Dermis microvascular lymphatic vessel endothelial cell (primary cell): ENCODE measurements at places on chromosomes 5 and 9.

GRCh38 chr9:81974764-81975163 lies 13.8 kb upstream of the SPATA31D1 start:
- no peak for DNase-seq

DNA sequence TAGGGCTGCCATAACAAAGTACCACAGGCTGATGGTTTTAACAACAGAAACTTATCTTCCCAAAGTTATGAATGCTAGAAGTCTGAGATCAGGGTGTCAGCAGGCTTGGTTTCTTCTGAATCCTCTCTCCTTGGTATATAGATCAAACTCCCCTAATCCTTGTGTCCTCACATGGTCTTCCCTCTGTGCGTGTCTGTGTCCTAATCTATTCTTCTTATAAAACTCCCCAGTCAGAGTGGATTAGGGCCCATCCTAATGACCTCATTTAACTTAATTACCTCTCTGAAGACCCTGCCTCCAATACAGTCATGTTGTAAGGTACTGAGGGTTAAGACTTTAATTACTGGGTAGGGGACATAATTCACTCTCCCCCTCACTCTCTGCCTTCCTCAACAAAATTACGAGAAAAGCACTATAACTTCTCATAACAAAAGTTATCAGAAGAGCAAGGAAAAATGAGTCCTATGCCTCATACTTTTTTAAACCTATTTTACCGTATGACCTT lies 68.6 kb downstream of the DPYSL3 start:
- DNase-seq = no peak

DNA sequence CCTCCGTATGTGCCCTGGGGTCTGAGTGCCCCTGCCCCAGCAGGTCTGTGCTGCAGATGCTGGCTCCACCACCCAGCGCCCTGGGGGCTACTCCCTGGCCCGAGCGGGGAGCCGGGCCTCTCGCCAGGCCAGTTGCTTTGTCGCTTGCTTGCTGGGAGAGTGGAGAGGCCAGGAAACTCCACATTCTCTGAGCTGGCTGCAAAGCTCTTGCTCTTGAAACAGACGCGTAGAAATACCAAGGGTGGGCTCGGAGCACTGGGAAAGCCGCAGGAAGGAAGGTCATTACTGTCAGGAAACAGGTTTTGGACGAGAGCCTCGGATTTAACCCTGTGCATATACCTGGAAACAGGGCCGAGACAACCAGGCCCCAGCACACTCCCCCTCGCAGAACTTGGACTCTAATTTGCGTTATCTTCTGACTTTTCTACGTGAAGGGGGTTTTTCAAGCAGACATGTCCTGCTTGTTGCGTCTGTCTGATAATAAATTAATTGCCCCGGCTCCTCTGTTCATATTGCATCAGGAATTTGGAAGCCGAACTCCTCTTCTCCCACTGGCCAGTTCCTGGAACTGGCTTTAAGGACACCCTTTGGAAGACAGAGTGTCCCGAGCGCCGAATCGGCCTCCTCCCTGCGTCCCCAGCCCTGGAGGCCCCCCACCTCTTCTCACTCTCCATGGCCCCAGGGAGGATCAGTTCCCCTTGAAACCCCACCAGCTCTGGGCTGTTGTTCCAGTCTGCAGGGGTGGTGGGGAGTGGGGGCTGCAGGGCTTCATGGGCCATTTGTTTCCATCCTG lies 11.2 kb downstream of the ADAMTSL2 start:
- DNase-seq = peak; percentile 50

DNA sequence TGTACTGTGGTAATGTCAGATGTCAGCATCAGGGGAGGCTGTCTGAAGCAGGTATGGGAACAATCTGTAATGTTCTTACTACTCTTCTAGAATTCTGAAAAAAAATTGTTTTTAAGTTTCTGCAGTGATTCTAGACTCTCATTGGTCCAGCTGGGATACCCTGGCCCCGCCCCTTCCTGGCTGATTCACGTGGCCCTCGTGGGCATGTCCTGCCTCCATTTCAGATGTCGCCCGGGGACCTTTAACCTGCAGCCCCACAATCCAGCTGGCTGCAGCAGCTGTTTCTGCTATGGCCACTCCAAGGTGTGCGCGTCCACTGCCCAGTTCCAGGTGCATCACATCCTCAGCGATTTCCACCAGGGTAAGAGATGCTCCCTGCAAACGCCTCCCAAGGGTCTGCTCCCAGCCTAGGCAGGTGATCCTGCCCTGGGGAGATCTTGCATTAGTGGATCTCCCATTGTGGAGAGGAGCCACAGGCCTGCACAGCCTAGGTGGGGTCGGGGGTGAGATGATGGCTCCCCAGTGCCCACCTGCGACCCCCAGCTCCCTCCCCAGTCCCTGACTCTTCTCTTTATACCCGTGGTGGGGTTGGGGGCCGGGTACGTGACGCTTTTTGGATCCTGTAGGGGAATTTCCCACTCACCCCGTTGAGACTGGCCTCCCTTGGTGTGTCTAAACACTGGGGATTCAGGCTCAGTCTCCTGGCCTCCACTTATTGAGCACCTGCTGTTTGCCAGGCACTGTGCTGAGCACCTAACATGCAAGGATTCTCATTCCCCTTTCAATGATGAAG lies 36.5 kb downstream of the LAMC3 start:
- no peak for DNase-seq

GRCh38 chr9:91945277-91946085 lies 4.5 kb downstream of the ROR2 start:
- DNase-seq = no peak

GRCh38 chr9:108153416-108153815 lies 663.8 kb upstream of the KLF4 start:
- peak; percentile 65 for DNase-seq

DNA sequence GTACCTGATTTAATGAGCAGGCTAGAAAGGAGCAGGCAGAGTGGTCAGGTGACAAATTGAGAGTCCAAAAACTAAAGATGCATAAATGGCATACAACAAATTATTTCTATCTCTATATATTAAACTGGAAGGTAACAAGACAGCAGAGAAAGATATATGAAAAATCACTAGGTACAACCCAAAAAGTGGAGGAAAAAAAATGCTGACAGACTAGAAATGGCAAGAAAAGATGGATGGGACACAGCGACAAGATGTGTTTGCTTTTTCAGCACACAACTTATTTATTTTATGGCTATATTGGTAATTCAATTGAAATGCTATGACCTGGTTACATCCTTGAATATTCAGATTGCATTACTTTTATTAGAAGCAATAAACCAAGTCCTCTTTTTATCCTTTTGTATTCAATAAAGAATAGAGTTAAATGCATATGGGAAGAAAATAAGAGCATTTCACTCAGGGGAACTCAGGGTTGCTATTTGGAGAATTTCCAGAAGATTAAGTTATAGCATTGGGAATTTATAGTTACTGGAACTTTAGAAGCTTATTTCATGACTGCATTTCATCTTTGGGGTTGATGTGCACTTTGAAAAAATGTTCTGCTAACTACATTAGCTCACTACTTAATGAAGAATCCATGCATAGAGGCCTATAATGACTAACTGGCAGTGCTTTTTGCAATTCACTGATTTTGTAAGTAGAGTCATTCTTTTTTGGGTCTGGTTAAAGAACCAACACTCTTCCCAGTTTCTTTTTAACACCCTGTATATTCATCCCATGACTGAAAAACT lies 566.6 kb upstream of the TUSC1 start:
- no peak for DNase-seq

DNA sequence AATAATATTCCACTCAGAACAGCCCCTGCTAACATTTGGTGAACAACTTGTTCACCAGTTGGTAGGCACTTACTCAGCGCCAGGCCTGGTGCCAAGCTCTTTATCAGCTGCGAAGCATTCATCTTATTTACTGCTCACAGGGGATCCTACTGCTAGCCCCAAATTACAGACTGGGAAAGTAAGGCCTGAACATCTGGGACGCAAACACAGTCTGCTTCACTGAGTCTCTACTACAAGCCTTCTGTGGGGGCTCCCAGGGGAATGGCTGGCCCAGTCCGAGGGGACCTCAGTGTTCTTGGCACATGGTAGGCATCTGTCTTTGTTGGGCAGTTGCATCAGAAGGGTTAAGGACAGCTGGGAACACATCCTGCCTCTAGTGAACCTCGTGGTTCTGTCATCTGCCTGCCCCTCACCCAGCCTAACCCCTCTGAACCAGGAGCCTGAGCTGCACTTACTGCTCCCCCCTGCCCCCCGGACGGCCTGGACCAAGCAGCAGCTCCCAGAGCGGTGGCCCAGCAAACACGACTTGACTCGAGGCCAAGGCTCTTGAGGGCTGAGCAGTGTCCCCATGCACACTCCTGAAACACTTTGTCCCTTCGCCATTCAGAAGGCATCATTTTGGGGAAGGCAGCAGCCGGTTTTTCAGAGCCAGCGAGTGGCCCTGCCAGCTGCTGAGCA lies at the start of gene PHYHD1:
TSS of gene PHYHD1 (plus strand) at position 602 of the 678 bp plus-strand sequence. CDS start 1,342 bp downstream, outside the sequence.
- no peak for DNase-seq

DNA sequence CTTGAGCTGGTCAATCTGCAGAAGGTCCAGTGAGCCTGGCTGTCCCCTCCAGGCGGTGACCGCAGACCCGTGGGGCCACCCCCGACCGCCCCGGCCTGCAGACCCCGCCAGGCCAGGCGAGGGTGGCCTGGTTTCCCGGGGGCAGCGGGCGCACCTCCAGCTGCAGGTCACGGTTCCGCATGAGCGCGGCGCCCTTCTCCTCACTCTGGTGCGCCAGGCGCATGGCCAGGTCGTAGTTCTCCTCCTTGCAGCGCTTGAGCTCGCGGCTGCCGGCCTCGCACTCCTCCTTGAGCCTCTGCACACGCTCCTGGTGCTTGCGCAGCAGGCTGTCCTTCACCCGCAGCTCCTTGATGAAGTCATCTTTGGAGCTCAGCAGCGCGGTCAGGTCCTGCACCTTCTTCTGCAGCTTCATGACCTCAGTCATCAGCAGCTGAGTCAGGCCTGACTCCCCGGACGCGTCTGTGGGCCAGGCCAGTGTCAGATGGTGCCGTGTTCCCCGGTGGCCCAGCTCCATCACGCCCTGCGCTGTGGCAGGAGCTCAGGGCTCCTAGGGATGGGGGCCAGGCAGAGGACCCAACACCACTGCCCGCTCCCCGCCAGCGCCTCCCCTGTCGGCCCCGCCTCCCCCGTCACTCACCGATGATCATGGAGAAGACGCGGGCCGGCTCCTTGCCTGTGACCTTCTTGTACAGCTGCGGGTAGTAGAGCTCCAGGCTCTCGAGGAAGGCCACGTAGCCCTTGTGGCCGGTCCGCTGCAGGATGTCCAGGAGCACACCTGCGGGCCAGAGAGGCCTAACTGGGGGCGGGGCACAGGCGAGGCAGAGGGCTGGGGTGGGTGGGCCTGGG lies 2.6 kb downstream of the CARD9 start:
- DNase-seq = no peak

DNA sequence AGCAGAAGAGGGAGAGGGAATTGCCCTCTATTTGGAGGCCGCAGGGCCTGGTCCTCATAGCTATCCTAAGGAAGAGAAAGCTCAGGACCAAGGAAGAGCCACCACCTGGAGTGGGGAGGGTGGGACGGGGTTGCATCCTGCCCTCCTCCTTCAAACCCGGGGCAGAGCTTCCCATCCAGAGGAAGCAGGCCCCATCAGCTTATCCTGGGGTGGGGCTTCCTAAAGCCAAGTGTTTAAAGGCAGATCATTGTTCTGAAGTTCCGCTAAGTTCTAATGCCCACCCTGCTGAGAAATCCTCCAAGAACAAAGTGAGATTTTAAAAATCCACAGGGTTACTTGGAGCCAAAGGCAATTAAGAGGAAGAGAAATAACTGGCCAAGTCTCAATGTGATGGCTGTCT lies 210.3 kb downstream of the C9orf152 start:
- DNase-seq = no peak

DNA sequence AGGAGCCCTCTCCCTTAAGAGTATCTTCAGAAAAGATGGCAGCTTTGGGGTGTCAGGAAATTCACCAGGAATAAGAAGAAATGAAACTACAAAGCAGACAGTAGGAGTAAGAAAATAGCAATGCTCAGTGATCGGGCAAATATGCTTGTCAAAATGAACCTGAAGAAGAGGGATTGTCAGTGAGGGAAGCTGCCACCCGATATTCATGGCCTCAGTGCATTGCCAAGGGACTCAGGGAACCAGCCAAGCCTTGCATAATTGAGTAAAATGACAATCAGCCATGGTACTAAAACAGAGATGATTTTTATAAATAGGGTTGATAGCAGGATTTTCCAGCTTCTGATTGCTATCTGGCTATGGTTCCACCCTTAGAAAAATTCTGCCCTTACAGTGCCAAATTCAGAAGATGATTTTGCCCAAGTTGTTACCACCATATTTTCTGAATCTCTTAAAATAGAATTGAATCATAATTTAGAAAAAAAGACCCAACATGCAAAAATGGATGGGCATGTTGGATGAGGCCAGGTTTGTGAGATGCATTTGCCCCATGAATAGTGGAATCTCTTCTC lies 274.0 kb downstream of the NTRK2 start:
- DNase-seq = no peak
